ENCODE measurements at places on chromosomes 3 and 15.

DNA sequence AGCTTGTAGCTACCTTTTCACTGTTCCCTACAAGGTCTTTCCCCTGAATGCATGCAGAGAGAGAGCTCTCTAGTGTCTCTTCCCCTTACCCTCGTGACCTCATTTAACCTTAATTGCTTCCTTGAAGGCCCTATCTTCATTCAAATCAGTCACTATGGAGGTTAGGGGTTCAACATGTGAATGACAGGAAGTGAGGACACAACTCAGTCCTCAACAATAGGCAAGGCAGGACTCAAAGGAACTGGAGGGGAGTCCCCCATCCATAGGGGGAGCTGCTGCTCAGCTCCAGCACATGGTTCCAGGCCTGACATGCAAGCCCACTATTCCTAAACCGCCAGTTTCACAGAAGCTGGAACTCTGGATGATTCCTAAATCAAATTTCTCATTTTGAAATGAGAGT, 33.8 kb upstream of the GYG1 start:
- no peak for DNase-seq

DNA sequence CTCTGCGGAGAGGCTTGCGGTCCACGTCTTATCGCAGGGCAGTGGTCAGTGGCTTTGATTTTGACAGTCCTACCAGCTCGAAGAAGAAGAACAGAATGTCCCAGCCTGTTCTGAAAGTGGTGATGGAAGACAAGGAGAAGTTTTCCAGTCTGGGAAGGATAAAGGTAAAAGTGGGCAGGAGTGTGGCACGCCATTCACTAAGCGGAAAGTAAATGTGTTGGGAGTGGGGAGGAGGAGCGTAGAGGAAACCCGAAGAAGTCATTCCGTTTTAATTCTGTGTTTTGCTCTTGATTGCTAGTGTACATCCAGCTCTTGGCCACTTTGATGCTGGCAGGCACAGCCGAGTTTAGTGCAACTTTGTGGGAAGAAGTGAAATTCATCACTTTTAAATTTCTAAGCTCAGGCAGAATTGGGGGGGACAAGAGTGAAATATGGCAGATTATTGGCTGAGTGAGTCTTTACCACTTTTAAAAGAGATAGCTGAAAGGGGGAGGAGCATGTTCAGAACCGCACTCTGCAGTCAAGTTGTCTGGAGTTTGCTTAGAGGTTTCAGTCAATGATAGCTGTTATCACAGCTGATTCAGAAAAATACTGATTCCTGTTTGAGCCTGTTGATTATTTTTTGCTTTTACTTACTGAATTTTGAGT, 1.8 kb downstream of the ARHGEF26 start:
- DNase-seq = no peak

GRCh38 chr3:13748276-13748879, 131.5 kb downstream of the WNT7A start:
- DNase-seq = no peak

DNA sequence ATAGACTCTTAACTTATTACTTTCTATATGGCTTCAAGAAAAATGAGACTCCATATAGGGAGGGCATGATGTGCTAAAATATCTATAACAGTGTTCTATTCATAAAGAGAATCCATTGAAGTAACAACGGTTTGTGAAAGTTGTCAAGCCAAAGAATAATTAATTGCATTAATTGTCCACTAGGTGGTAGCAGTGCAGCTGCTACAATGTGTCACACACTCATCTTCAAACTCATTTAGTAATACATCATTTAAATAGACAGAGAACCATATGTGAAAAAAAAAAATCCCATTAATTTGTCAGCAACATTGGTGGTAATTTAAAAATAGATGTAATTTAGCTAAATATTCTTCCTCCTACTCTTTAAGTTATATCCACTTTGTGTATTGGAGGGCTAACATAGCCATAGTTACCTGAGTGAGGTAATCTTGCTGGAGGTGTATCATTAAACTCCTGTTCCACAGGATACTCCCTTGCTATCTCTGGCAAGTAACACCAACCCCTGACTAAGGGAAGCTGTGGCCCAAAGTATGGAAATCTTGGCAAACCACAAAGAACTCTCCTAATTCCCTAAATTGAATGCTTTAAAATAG, 3.7 kb upstream of the CPA3 start:
- no peak for DNase-seq

- DNase-seq = no peak
Measured at GRCh38 chr15:99635794-99636193, 70.0 kb downstream of the MEF2A start.

DNA sequence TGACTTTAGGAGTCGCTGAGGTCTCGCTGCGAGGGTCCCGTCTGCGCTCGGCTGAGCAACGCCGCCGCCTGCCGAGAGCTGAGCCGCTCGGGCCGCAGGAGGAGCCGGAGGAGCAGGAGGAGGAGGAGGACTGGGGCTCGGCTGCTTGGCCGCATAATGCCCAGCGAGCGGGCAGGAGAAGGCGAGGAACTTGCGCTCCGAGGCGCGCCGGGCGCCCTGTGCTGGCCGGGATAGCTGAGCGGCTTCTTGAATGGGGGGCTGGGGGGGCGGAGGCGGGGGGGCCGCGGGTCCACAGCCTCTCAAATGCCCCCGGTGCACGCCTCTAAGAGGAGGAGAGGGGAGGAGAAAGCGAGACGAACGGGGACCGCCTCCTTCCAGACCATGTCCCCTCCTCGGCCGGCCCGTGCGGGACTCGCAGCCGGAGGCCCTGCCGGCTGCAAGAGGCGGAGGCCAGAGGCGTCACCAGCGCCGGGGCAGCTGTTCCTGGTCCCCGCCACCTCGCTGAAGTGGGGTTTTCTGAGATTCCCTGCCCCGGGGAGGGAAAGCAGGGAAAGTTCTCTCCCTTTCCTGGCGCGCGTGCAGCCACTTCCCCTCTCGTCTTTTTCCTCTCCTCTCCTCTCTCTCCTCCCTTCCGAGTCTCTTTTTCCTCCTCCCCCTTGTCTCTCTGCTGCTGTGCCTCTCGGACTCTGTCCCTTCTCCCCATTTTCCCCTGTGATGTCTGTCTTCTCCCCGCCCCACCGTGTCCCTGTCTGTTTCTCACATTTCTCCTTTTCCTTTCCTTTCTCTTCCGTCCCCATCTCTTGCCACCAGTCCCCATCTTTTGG, at the start of gene ADAMTS9:
ADAMTS9 (minus strand) TSS at position 220 of the 824 bp plus-strand sequence. CDS start 343 bp downstream, outside the sequence.
- peak; percentile 12 for DNase-seq

DNA sequence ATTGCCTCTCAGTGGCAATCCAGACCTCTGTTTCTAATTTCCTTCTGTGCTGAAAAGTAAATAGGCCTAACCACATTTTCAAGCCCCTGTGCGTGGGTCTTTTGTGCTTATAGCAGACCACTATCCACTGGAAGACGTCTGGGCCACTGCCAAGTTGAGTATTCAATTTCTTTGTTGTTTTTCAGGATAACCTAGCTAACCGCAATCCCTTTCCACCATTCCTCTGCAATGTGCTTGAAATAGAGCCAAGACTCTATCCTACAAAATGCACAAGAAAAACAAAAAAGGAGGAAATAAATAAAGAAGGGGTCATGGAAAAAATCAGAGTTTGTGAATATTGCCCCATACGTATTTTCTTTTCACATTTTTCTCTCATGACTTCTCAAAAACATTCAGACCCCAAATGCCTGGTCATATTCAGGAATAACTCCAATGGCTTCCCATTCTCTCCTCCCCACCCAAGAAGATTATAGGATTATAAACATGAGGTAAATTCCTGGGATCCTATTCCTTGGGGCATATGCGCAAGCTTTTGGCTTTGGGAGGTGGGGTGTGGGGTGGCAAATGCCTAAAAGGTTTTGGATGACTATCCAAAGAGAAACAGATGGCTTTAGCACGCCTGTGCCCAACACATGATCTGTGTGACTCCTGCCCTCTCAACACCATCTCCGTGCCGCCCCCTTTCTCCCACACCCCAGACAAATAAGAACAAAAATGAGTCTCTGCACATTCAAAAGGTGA, 217.9 kb upstream of the THBS1 start:
- no peak for DNase-seq

DNA sequence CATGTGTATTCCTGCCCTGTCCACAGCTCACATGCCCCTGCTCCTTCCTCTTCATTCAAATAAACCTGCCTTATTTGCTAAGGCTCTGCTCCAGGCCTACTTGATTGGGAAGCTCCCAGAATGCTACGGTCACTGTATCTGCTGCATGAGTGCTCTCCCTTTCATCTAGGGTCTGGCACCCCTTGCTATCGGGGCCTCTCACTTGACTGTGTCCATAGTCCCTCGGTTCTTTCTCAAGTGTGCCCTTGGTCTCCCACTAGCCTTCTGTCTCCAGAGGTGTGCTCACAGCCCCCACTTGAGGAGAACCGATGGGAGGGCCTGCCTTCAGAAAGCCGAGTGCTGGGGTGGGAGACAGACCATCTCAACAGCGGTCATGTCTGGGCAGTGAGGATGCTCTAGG, 57.4 kb upstream of the NMNAT3 start:
- no peak for DNase-seq

DNA sequence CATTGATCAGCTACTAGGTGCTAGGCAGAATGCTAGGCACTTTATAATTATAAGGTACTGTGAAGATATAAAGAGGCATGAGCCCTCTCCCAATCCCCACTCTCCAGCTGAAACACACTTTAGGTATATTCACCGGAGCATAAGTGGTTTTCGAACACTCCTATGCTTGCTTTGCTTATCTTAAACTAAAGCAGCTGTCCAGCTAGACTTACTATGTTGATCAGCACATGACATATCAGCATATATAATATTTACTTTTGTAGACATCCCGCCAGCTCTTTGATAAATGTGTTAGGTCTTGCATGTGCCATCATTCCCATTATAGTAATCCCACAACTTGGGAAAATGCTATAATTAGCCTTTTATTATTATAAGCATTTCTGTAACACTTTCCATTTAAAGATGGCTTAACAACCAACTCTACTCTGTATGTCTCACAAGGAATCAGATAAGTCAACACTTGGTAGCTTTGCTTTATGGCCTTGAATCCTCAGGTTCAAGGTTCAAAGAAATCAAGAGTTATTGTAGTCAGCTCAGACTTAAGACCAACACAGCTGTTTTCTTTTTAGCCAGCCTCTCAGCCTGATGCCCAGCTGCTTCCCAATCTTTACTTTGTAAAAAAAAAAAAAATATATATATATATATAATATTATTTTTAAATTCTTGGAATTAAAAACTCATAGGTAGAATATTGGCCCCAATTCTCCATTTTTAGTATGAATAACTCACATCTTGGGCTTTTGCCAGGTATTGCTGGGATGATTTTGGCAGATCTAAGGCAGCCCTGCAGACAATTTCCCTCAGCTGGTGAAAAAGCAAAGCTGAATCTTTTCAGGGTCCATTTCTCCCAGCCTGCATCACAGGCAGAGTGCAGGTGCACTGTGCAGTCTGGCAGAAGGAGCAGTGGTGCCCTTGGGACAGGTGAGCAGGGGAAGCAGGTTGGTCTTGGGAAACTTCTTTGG, 104.2 kb downstream of the THRB start:
- DNase-seq = no peak

DNA sequence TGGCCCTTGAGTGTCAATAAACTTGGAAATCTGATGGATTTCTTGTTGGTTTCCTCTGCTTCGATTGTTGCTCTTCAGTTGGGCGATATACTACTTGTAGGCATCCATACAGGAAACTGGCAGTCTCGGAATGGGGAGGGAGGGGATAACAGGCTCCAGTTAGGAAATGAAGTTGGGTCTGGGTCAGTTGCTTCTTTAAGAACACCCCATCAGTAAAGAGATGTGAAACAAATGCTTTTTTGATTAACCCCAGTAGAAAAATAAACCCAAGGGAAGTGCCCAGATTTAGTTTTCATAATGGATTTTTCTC, 681 bp downstream of the CHMP2B start:
- no peak for DNase-seq

- no peak for DNase-seq
Measured at GRCh38 chr3:178352326-178353005, 183.8 kb upstream of the KCNMB2 start.

GRCh38 chr3:46527239-46527638, 29.5 kb downstream of the RTP3 start:
- DNase-seq = no peak

- no peak for DNase-seq
Measured at GRCh38 chr3:157327018-157327417, 109.6 kb upstream of the PTX3 start.

DNA sequence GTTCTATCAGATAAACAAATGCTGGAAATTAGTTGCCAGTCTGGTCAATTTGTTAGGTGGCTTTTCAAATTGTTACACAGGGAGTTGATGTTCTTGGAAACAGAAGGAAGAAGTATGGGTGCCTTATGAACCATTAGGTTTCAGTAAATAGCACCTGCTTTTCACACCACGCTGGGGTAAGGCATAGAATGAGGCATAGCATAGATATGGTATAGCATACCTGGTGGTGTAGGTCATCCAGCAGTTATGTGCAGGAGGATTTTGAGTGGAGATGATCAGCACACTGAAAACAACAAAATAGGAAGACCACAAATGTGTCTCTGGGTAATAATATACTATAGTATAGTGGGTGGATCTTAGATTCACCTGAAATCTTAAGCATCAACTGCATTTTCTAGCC, 121.4 kb downstream of the GMPS start:
- no peak for DNase-seq

DNA sequence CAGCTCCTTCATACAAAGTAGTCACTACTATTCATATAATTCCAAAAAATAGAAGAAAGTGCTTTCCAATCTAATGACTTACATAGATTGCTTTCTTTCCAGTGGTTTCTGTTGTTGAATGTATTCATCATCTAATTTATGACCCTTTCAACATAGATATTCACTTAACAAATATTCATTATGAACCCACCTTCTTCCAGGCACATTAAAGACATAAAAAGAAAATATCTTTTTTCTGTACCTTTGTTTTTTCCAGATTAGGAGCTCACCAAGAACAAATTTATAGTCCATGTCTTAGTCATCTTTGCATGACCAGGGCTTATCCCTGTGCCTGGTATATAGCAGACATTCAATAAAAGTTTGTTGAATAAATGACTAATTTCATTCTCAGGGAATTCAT, 32.4 kb upstream of the PDZRN3 start:
- DNase-seq = no peak

GRCh38 chr3:18890449-18890848, 257.9 kb upstream of the KCNH8 start:
- no peak for DNase-seq

- peak; percentile 88 for DNase-seq
Measured at GRCh38 chr3:39146611-39147591, 6.5 kb downstream of the CSRNP1 start.

DNA sequence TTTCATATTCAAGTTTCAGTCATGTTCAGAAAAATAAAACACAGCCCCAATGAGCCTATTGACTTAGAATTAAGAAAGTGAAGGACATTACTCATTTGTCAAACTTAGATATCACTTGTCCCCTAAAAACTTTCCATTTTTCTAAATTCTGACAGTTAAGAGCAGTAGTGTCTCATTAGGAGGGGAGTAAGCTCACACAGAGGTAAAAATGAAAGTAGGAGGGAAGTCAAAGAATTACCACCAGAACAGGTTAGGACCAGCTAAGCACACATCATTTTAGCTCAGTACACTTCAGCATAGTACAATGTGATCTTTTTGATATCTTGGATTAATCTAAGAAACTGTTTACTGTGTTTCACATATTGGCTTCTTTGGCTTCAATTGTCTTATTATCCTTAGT, 64.3 kb downstream of the OSTN start:
- no peak for DNase-seq

GRCh38 chr3:123394391-123395020, 54.4 kb downstream of the ADCY5 start:
- no peak for DNase-seq
